Activated naive CD8-positive, alpha-beta T cell treated with anti-CD3 and anti-CD28 coated beads, Interleukin-2, amount 50 U/mL, for 24 hours (primary cell): ENCODE measurements at places on chromosomes 16 and 17.

GRCh38 chr16:78735337-78735736 is 635.9 kb downstream of the WWOX start:
- DNase-seq, result no peak

- DNase-seq, result no peak
Observed at GRCh38 chr16:58107709-58108108, 21.5 kb downstream of the CFAP20 start.

GRCh38 chr17:80625627-80626026 is 81.0 kb downstream of the RPTOR start:
- DNase-seq, result no peak

DNA sequence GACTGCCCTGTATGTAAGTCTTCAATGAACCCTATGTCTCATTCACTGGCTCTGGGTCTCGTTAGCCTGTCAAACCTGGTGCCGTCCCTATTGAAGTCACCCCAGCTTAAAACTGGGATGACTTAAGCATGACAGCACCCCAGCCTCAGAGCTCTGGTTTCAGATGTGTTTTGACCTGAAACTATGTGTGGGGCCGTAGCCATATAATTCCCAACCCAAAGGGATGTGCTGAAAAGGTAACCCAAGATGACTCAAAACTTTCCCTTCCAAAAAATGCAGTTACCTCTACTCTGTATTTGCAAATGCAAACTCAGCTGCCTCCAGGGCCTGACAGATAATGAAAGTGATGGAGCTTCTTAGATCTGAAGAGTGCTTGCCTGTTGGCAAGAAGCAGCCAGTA is 478.3 kb upstream of the ERCC4 start:
- DNase-seq, result no peak

DNA sequence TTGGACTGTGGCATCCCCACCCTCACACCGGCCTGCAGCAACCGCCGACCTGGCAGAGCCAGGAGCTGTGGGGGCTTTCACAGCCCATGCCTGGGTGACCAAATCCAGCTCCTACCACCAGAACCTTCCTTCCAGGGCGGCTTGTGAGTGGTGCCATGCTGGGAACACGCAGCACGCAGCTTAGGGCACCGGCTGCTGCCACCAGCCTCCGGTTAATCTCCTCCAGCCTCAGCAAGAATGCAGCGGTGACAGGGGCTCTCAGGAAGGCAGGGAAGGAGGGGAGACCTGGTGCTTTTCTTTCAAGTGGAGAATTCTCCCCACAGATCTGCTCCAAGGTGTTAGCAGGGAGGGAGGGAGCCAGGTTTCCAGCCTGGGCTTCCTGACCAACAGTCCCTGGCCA is 32.3 kb upstream of the ANKRD40CL start:
- no peak for DNase-seq

DNA sequence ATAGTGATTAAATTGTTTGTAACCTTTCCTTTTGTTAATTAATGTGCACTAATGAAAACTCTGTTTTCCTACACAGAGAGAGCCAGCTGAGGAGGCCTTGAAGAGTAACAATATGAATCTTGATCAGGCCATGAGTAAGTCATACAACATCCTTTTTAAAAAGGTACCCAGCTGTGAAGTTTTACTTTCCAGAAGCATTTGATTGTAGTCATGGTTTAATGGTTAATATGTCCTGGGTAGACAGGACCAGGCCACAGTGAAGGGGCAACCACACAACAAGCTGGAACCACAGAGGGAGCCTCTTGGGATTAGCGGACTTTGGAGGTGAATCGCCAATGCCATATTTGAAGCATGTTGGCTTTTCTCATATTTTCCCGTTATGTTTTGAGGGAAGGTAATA is 55.6 kb downstream of the TMC6 start:
- no peak for DNase-seq

DNA sequence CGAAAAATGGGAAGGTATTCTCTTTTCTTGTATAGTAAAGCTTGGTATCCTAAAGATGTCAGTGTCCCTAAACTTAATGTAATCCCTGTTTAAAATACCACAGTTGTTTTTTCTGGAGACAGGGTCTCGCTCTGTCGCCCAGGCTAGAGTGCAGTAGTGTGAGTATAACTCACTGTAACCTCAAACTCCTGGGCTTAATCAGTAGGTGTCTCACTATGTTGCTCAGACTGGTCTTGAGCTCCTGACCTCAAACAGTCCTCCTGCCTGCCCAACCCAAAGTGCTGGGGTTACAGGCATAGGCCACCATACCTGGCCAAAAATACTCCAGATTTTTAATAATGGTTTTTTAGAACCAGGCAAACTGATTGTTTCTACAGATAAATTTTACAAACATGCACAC is 8.2 kb downstream of the DCAF7 start:
- no peak for DNase-seq

DNA sequence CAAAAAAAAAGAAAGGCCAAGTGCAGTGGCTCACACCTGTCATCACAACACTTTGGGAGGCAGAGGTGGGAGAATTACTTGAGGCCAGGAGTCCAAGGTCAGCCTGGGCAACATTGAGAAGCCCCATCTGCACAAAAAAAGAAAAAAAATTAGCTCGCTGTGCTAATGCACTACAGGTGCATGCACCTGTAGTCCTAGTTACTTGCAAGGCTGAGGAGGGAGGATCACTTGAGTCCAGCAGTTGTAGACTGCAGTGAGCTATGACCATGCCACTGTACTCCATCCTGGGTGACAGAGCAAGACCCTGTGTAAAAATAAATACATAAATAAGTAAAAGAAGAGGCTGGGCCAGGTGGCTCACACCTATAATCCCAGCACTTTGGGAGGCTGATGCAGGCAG is 39.7 kb downstream of the DCAKD start:
- no peak for DNase-seq

- DNase-seq, result no peak
Observed at GRCh38 chr17:48219617-48220016, 112.1 kb downstream of the SNX11 start.

DNA sequence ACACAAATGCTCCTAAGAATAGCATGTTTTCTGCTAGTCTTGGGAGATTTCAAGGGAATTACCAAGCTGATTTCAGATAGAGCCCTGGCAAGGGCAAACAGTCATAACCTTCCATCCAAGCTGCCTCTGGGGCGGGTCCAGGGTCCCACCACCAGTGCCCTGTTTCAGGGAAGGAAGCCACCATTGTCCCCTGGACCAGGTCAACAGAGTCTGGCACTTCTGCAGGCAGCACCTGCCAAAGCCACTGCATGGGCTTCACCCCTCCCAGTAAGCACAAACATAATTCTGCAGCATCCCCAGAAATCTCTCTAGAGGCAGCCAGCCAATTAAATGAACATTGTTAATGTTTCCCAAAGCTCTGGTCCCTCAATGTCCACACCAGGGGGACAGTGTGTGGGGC is 143.0 kb downstream of the SALL1 start:
- DNase-seq, result no peak
